ENCODE measurements at places on chromosomes 12 and 14.

GRCh38 chr12:58966939-58967338 lies 46.6 kb upstream of the LRIG3 start:
- DNase-seq: peak; percentile 15

DNA sequence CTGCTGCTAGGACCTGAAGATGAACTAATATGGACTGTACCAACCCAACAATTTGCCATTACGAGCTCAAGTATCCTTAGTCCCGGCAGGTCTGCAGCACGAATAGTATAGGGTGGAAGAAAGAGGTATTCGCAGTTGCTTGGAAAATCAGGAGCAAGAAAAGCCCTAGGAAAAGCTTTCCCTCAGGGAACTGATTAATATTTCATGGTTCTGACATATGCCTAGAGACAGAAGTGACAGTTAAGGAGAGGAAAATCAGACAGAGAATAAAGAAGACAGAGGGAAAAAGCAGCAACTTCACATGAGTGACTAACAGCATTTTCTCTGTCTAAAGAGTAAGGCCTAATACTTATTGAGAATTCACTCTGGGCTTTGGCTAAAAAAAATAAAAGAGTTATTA lies 602.9 kb upstream of the ATP2B1 start:
- DNase-seq: no peak

GRCh38 chr14:90760591-90761316 lies 55.5 kb downstream of the TTC7B start:
- DNase-seq: no peak

DNA sequence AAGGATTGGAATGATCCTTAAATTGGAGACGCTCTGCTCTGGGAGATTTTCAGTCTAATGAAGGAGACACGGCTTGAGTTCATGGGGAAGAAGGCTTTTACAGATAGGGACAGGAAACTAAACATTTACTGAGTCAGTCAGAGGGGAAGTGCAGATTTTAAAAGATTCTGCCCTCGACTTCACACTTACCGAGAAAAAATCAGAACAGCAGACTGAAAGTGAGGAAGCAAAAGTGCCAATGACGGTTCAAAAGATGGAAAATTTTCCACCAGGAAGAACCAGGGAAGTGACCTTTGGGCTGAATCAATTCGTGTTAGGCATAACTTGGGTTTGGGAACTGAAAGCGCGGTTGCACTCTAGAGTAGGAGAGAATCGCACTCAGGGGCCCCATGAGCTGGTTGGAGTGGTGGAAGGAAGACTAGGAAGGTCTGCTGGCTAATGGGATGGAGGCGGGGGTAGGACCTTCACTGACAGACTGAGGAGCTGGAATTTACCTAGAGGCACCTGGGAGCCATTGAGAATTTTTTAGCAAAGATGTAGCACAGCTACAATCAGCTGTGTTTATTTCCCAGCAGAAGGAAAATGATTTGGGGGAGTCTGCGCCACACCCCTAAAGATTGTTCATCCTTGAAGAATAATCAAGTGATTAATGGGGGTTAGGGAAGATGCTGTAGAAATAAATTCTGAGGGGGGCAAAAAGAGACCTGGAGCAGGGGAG lies 1.2 kb downstream of the KCNK13 start:
- DNase-seq: no peak

DNA sequence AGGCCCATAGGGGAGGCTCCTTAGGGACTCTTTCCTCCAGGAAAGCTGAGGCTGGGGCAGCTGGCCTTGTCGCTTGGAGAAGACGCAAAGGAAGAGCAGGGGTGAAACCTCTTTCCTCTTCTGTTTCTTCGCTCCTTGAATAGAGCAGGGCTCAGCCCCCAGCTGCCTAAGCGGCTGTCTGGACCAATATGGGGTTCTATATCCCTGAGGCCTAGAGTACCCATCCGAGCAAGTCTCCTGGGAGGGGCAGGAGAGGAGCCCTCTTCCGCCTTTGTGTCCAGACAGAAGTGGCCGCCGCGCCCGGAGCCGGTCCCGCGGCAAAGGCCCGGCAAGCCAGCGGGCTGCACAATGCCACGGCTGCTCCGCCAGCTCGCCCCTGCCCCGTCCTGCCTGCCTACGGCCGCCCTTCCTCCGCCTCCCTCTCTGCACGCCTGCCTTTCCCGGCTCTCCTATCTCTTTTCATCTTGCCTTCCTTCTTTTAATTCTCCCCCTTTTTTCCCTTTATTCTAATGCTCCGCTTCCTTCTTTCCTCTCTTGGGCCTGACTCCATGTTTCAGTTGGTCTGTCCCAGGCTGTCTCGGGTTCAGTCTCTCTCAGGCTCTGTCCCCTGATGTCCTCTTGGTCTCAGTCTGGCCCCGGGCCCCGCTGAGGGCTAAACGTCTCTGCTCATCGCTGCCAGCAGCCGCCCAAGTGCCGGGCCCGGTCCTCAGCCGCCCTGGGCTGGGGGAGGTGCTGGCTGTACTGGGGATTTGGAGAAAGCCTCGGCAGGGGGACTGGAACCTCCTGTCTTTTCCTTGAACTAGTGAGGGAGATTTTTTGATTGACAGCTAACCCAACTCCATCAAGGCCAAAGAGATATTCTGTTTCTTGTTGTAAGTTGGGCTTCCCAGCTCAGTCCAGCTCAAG lies 2.5 kb upstream of the HOXC9 start:
- no peak for DNase-seq

- no peak for DNase-seq
Observed at GRCh38 chr14:20382526-20382925, 30.8 kb downstream of the TEP1 start.

DNA sequence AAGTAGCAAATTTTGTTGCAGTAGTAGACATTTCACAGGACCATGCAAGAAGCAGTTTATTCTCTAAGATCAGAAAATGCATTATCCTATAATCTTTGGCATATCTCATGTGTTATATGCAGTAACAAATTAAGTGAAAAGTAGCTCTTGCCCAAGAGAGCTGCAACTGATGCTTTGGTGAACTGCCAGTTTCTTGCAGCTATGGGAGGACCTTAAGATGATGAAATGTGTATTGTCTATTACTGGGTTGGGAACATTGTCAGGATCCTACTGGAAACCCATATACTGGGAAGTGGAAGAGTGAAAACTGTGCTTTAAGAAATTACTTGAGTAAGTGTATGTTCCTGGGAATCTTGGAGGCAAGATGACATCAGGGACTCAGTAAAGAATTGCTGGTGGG lies 238.8 kb downstream of the DACT1 start:
- peak; percentile 42 for DNase-seq

GRCh38 chr14:58826845-58827686 lies 189.3 kb downstream of the DACT1 start:
- DNase-seq: no peak

DNA sequence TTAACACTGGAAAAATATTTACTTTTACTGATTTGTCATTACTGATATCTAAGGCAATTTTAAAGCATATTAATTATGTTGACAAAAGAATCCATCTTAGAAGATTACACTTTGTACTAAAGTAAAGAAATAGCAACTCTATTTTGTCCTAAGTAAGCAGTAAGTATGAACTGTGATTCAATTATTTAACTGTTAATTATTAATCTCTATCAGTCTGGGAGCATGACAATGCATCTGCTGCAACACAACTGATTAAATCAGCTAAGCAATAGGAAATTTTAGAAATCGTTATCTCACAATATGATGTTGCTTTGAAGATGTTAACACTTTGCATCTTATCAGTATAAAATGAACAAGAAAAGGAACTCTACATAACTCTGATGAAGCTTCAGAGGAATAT lies 172.3 kb downstream of the DPY19L2 start:
- DNase-seq: no peak

DNA sequence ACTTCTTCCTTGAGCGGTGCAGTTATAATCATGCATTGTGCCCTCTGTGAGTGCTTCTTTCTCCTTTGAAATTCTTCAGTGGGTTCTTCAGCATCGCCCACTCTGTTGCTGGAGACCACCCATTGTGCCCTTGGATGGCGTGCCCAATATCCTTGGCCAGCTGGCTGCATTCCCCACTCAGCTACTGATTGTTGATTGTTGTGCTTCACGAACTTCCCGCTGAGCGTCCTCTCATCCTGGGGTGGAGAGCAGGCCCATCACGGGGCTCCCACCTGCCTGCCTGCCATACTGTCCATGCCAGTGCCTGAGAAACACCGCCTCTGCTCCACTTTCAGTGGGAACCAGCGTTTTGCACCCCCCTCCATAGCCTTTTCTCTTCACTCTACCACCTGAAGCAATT lies 8.6 kb upstream of the SSTR1 start:
- no peak for DNase-seq

- DNase-seq: no peak
Observed at GRCh38 chr14:68308726-68309520, 483.9 kb downstream of the ZFP36L1 start.

GRCh38 chr14:29233188-29233587 lies 466.6 kb downstream of the FOXG1 start:
- DNase-seq: no peak

- no peak for DNase-seq
Observed at GRCh38 chr14:77786148-77786547, 13.8 kb upstream of the ADCK1 start.

- no peak for DNase-seq
Observed at GRCh38 chr14:94304243-94304642, 11.2 kb upstream of the SERPINA10 start.

DNA sequence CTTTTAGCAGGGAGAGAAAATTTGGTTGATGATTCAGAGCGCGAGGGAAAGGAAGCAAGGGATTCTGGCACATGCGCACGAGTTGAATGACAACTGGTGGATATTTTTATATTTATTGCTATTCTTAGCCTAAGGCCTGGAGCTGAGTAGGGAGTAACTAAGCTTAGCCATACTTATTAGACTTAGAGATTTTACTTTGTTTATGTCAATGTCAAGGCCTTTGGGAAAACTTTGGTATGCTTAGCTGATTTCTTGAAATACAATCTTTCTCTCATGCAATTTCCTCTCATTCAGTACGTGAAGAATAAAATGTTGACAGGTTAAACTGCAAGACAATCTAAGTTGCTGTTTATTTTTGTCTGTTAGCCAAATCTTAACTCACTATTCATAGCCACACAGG lies 101.1 kb downstream of the CRADD start:
- peak; percentile 77 for DNase-seq

GRCh38 chr12:45204757-45205156 lies 11.1 kb upstream of the ANO6 start:
- DNase-seq: no peak

GRCh38 chr14:53149668-53150316 lies 3.3 kb downstream of the DDHD1 start:
- DNase-seq: no peak

DNA sequence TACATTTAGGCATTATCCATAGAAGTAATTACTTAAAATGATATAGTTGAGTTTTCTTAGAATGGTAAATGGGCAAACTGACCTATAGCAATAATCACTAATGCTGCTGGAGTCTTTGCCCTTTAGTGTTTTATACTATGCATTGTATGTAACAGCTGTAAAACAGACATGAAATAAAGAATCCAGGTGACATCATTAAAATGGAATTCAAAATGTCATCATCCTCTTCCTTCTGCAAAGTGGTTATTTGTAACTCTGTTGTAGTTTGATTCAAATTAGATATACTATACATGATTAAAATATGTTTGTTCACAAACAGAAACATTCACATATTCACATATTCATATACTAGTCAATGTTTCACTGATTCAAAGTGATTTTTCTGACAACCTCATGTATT lies 598.8 kb downstream of the SLC16A7 start:
- DNase-seq: no peak

DNA sequence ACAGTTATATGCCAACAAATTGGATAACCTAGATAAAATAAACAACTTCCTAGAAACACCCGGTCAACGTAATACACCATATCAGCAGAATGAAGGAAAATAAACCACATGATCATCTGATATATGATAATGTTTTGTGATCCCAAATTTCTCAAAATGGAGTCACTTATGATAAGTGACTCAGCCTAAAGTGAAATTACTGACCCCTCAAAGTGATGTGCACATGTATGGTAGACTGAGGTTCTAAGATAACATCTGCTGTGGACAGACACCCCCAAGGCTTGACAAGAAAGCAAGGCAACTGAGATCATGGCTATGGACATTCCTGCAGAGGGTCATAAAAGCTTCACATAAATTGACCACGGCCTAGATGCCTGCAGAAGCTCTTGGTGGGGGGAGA lies 105.1 kb upstream of the DCN start:
- DNase-seq: no peak

DNA sequence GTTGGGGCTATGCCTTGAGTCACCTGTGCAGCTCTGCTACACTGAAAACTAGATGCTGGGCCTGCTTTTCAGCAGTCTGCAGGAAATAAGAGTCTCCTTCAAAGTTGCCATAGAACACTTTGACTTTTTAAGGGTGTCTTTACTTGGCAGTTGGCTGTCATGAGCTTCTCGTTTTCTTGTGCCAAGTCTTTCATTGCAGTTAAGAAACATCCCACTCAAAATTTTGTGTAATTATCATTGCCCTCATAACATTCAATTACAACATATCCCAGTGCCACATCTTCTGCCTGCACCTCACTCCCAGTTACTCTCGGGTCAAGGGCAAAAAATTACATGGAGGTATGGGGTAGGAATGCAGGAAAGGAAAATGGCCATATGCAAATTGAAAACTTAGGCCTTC lies 29.1 kb downstream of the GPR65 start:
- DNase-seq: no peak

GRCh38 chr12:41924111-41924510 lies 220.6 kb downstream of the GXYLT1 start:
- no peak for DNase-seq

DNA sequence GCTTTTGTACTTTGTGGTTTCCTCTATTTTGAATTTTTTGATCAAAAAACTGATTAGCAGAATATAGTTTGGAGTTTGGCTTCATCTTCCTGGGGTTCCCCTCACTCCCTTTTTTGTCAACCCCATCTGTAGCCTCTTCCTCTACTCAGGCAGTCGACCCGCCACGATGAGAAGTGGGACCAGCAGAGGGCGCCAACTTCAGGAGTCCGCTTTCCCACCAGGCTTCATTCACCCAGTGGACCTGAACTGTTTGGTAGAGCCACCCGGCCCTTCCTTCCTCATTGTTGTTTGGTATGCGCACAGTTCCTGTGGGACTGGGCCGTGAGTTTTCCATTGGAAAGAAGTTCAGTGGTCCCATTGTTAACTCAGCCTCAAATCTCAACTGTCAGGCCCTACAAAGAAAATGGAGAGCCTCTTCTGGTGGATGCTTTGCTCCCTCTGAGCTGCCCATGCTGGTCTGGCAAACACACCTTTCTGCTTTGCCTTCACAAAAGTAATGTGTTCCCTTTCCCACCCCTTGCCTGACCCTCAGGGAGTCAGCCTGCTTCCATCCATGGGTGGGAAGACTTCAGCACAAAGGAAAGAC lies 21.7 kb downstream of the TMBIM6 start:
- peak; percentile 76 for DNase-seq

- no peak for DNase-seq
Observed at GRCh38 chr12:120618954-120619615, 21.3 kb upstream of the CABP1 start.

DNA sequence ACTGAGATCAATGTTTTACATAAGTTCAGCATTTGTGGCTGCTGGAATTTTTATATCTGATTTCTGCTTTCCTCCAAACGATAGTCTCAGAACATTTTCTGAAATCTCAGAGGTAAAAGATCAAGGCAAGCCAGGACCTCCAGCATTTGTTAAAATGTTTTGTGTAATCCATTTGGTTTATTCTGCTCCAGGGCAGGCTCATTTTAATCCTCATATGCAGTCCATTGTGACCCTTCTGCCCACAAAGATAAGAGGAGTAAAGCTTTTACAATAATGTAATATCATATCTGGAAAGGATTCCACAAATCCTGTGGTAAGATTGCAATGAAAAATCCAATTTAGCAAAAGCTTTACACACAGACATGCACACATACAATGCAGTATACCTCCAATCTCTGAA lies 55.3 kb upstream of the KCNH5 start:
- no peak for DNase-seq

- no peak for DNase-seq
Observed at GRCh38 chr14:92041203-92041602, 1.3 kb upstream of the TRIP11 start.

- DNase-seq: no peak
Observed at GRCh38 chr14:46581036-46581671, 70.4 kb downstream of the RPL10L start.

All from AG20443 (cell line).